ENCODE measurements at places on chromosomes 5 and 9.

DNA sequence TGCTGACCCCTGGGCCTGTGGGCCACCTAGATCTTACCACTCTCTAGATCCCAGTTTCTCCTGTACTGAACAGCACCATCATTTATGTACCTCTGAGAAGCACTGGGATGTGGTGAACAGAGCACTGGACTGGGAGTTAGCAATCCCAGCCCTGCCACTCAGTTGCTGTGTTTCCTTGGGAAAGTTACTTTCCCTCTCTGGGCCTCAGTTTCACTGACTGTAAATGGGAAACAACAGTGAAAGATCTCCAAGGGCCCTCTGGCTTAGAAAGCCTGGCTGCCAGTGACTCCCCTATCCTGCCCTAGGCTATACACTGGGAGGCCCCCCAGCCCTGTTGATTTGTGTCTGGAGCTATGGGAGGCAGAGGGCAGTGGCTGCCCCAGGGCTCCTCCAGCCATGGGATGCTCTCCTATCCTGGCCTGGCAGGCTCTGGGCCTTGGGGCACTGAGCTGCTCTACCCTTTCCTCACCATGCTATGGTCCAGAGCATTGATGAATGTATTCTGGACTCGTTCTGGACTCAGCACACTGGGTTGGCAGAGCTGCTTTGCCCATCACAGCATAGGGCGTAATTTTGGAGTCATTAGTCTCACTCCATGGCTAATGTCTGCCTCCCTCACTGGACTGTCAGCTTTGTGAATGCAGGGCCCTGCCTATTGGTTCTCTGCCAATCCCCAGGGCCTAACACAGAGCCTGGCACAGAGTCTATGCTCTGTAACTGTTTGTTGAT is 99.3 kb downstream of the RGS3 start:
- no peak for DNase-seq
- H3K4me1 ChIP-seq, result peaks cover 21% of the 10 kb centered on the region
- peaks cover 4% of the 10 kb centered on the region for H3K36me3 ChIP-seq
- H3K27me3 ChIP-seq, result no peaks in the 10 kb centered on the region

GRCh38 chr5:22329683-22330082 is 523.5 kb downstream of the CDH12 start:
- no peaks in the 10 kb centered on the region for H3K36me3 ChIP-seq
- no peaks in the 10 kb centered on the region for H3K4me1 ChIP-seq
- no peak overlapping the region for H3K27ac ChIP-seq
- H3K27me3 ChIP-seq, result no peaks in the 10 kb centered on the region
- DNase-seq, result no peak
- H3K4me3 ChIP-seq, result no peak overlapping the region

DNA sequence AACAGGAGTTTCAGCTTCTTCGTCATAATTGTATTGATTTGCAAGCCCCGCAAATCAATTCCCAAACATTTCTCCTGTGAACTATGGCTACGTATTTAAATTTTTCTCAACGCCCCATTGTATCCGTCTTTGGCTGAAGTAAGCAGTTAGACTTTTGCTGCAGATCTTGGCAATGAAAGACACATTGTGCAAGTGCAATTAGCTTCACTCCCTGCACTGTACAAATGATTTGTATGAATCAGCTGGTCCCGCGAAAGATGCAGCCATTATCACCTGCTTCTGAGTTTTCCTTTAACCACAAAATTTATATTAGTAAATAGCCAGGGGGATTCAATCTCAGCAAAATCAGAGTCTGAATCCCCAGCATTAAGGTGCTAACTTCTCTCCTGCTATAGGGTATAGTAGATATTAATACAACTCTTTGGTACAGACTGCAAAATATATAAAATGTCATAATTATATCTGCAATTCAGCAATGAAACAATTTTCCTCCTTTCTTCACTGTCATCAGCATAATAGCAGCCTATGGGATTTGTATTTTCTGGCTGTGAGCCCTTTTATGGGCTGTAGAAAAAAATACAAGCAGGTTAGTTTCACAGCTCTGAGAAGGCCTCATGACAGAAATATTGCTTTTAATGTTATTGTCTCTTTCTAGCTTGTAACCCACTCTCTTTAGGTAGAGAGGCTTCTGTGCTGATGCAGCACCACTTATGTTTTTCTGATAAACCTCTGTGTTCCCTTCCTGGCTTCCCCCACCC is 68.4 kb upstream of the SMARCA2 start:
- H3K4me1 ChIP-seq, result no peaks in the 10 kb centered on the region
- no peaks in the 10 kb centered on the region for H3K36me3 ChIP-seq
- no peaks in the 10 kb centered on the region for H3K27me3 ChIP-seq
- no peak for DNase-seq

- no peak for DNase-seq
- no peak overlapping the region for H3K27ac ChIP-seq
- peaks cover 11% of the 10 kb centered on the region for H3K4me1 ChIP-seq
- no peak overlapping the region for H3K4me3 ChIP-seq
- no peaks in the 10 kb centered on the region for H3K27me3 ChIP-seq
- H3K36me3 ChIP-seq, result peaks cover 17% of the 10 kb centered on the region
These were observed 185.5 kb downstream of the ARHGAP26 start for GRCh38 chr5:142955628-142956027.

DNA sequence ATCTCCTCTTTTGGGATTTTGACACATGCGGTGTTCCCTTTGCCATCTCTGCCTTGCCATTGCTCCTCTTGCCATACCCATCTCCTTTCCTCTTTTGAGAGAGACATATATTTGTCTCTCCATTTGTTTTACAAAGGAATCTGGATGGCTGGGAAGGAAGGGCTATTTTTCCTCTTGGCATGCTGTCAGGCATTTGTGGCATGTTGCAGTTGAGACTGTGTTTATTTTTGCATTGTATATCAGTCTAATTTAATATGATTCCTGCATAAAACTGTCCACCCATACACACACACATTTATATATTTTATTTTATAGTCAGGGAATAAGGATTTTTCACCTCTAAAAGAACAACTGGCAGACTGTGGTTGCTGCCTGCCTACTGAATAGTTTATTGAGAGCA is 1105.8 kb upstream of the SEMA6A start:
- no peaks in the 10 kb centered on the region for H3K27me3 ChIP-seq
- H3K4me3 ChIP-seq, result no peak overlapping the region
- no peak for DNase-seq

- H3K27me3 ChIP-seq, result peaks cover 13% of the 10 kb centered on the region
- no peak for DNase-seq
- no peak overlapping the region for H3K4me3 ChIP-seq
- H3K4me1 ChIP-seq, result peaks cover 2% of the 10 kb centered on the region
These were observed 79.1 kb downstream of the LHFPL2 start for GRCh38 chr5:78569441-78569840.

DNA sequence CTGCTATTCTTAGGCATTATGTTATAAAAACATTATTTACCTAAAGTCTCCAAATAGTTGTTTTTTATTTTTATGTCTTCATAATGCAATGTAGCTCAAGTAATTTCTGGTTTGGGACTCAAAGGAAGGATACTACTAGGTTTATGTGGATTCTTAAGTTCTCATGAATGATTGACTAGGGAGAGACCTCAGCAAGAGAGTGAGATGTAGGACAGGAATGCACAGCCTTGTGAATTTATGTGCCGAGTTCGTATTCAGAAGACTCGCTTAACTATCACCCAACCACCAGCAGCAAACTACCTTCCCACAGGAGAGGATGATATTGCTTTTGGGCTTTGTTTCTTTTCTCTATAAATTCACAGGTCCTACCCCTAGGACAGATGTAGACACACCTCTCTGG is 282.9 kb downstream of the ARHGEF28 start:
- H3K27me3 ChIP-seq, result peaks cover 27% of the 10 kb centered on the region
- H3K4me3 ChIP-seq, result no peak overlapping the region
- no peak for DNase-seq
- no peaks in the 10 kb centered on the region for H3K36me3 ChIP-seq

DNA sequence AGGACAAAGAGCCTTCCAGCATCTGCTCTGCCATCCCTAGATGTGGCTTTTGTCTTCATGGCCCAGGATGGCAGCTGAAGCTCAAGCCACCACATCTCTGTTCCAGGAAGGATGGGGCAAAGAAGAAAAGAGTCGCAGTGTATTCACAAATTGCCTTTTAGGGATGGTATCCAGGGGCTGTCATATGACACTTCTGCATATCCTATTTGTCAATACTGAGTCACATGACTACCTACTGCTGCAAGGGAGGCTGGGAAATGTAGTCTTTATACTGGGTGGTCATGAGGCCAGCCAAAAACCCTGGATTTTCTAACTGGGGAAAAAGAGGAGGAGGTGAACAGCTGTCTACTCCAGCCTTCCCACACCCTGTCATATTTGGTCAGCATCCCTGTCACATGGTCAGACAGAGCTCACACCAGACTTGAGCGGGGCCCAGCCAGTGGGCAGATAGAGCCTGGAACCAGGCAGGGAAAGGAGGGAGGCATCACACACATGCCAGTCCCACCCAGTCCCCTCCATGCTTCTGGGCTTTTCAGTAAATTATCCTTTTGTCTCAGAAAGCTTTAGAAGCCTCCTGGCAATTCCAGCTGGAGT is 52.0 kb downstream of the OLFM1 start:
- H3K36me3 ChIP-seq, result no peaks in the 10 kb centered on the region
- H3K4me1 ChIP-seq, result no peaks in the 10 kb centered on the region
- no peak for DNase-seq
- no peak overlapping the region for H3K4me3 ChIP-seq

DNA sequence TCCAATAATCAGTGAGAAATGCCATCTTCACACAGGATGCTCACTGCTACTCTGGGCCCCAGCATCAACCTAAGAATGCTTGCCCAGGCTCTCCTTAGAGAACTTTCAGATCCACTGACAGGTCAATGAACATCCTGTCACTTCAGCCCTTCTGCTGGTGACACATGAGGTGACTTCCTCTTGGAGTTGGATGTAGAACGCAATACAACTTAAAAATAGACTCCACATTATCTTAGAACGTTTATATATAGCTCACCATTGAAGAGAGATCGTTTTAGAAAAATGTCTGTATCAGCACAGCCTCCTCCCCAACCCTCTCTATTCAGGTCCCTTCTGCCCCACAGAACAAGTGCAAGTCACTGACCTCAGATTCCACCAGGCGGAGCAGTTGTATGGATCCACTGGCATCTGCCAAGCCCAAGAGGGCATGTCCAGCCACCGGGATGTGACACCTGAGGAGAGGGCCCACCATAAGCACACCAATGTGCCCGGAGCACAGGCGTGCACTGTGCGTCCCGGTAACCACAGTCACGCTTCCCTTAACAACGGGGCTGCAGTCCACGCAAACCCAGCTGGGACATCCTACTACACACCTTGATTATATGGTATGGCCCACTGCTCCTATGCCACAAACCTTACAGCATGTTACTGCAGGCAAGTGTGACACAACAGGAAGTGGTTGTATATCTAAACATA is 2.9 kb downstream of the DPH7 start:
- peak overlapping the region; percentile 16 for H3K27ac ChIP-seq
- H3K4me1 ChIP-seq, result peaks cover 25% of the 10 kb centered on the region
- H3K36me3 ChIP-seq, result peaks cover 8% of the 10 kb centered on the region
- no peaks in the 10 kb centered on the region for H3K27me3 ChIP-seq
- no peak for DNase-seq
- H3K4me3 ChIP-seq, result peak overlapping the region; percentile 22

- H3K27me3 ChIP-seq, result peaks cover 11% of the 10 kb centered on the region
- no peak overlapping the region for H3K27ac ChIP-seq
- no peaks in the 10 kb centered on the region for H3K4me1 ChIP-seq
- H3K4me3 ChIP-seq, result no peak overlapping the region
- H3K36me3 ChIP-seq, result no peaks in the 10 kb centered on the region
- no peak for DNase-seq
These were observed 115.5 kb upstream of the TUT7 start for GRCh38 chr9:86469476-86470250.

- DNase-seq, result no peak
- H3K27ac ChIP-seq, result peak overlapping the region; percentile 32
- H3K27me3 ChIP-seq, result no peaks in the 10 kb centered on the region
- peaks cover 1% of the 10 kb centered on the region for H3K36me3 ChIP-seq
- H3K4me1 ChIP-seq, result no peaks in the 10 kb centered on the region
- H3K4me3 ChIP-seq, result no peak overlapping the region
These were observed 123.2 kb upstream of the OTULINL start for GRCh38 chr5:14458414-14458813.

DNA sequence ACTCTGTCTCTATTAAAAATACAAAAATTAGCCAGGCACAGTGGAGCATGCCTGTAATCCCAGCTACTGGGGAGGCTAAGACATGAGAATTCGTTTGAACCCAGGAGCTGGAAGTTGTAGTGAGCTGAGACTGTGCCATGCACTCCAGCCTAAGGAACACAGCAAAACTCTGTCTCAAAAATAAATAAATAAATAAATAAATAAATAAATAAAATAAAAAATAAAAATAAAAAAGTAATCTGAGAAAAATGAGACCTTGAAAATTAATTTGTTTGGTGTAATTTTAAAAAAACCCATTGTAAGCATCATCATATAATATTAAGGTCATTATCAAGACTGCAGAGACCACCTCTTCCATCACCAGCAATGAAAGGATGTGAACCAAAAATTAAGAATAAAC is 997.1 kb downstream of the CDH18 start:
- no peaks in the 10 kb centered on the region for H3K36me3 ChIP-seq
- H3K27ac ChIP-seq, result no peak overlapping the region
- H3K27me3 ChIP-seq, result no peaks in the 10 kb centered on the region
- H3K4me1 ChIP-seq, result no peaks in the 10 kb centered on the region

GRCh38 chr5:155735388-155735787 is 591.6 kb upstream of the SGCD start:
- no peaks in the 10 kb centered on the region for H3K4me1 ChIP-seq
- no peak overlapping the region for H3K27ac ChIP-seq
- H3K36me3 ChIP-seq, result no peaks in the 10 kb centered on the region
- peaks cover 13% of the 10 kb centered on the region for H3K27me3 ChIP-seq

- peak; percentile 68 for DNase-seq
- H3K4me3 ChIP-seq, result peak overlapping the region; percentile 18
- peaks cover 25% of the 10 kb centered on the region for H3K4me1 ChIP-seq
- no peak overlapping the region for H3K27ac ChIP-seq
- peaks cover 3% of the 10 kb centered on the region for H3K27me3 ChIP-seq
These were observed 3.3 kb upstream of the TMEM141 start for GRCh38 chr9:136787690-136788400.

DNA sequence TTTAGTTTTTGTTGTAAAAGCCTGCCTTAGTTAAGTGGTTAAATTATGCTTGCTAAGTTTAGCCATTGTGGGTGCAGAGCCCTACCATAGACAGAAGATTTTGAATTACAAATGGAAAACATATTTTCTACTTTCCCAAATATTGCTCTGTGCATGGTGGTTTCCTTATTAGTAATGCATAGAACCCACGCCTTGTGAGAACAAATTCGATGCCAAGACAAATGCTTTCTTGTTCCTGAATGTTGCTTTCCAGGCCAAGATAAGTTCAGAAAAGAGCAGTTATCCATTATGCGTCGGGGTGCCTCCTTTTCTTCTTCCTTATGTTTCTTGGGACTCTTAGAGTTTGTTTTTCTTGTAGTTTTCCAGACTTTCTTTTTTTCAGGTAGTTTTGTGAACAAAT is 31.0 kb upstream of the GARNL3 start:
- no peaks in the 10 kb centered on the region for H3K4me1 ChIP-seq
- H3K36me3 ChIP-seq, result no peaks in the 10 kb centered on the region
- no peak for DNase-seq
- H3K4me3 ChIP-seq, result no peak overlapping the region

GRCh38 chr9:14212697-14213420 is 101.1 kb downstream of the NFIB start:
- no peak overlapping the region for H3K27ac ChIP-seq
- no peaks in the 10 kb centered on the region for H3K27me3 ChIP-seq
- H3K4me3 ChIP-seq, result no peak overlapping the region
